ENCODE measurements at places on chromosomes 2 and 18.

GRCh38 chr2:69344305-69344704 lies 42.7 kb downstream of the GFPT1 start:
- no peak for DNase-seq

GRCh38 chr2:118980022-118980421 lies 38.0 kb downstream of the MARCO start:
- no peak for DNase-seq

- no peak for DNase-seq
Observed at GRCh38 chr18:59150236-59150635, 10.6 kb downstream of the SEC11C start.

DNA sequence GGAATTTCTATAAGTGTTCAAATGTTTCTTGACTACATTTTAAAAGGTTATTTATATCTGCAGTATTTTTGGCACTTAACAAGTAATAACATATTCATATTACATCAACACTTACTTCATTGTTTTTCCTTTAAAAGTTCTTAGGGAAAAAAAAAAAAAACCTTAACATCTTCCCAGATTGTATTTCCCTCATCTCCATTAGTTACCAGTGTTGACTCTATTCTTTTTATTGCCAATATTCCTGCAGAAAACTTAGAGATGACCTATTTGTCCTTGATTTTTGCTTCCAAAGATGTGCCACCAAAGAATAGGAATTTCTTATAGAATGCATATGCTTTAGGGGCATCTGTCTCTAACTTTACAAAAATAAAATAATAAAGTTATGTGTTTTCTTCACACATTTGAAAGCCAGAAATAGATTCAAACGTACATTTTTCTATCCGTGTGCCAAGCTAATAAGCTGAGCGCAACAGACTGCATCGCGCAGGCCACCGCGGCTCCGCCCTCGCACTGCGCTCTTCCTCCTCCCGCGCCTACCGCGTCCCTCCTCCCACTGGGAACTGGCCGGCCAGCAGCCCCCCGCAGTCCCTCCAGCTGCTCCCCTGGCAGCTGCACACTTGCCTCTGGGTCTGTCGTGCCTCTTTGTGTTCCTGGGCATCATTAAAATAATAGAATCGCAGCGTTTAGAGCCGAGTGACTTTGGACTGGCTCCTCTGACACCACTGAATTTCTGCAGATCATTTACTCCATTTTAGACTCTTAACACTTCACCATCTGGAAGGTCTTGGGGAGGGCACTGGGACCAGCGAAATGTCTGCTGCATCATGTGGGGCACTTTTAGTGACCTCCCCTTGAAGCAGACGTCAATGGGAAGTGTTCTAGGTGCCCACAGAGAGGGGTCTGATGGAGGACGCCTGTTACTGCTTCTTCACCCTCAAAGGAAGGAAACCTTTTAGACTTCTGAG lies 21.2 kb upstream of the NAB1 start:
- peak; percentile 42 for DNase-seq

GRCh38 chr2:133919285-133919684 lies 334.6 kb upstream of the MGAT5 start:
- no peak for DNase-seq

- DNase-seq, result no peak
Observed at GRCh38 chr2:30236591-30237238, 5.4 kb downstream of the LBH start.

DNA sequence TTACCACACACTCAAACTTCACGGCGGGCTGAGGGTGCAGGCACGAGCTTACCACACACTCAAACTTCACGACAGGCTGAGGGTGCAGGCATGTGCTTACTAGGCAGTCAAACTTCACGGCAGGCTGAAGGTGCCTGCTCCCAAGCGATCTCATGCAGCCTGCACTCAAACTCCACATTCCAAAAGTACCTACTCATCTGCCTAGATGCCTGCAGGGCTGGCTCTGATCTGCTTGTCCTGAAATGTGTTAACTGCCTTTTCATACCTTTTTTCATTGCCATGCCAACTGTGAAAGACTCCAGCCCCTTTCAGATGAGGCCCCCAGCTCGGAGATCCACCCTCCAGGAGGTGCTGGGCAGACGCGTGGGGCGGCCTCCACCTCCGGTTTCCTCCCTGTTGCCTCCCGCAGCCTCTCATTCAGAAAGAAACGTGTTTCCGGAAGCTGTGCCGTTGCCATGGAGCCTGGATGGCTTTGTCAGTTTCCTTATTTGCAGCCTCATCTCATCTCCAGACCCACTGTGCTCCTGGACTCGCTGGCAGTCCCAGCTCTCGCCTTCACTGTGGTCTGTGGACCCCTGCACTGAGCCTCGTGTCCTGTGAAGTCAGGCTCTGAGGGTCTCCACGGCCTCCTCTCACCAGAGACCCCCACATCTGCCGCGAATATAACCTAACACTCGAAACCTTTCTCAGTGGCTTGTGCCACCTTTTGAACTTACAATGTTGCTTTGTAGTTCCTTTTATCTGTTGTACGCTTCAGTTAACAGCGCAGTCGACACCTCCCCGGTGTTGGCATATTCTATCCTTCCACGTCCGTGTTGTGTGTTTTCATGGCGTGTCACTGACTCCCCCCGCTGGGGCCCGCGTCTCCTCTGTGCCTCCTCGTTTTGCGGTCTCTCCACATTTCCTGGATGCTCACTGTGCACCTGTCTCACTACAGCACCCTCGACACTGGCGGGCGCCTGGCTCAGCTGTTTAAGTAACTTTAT lies 106.1 kb upstream of the ALKAL2 start:
- peak; percentile 16 for DNase-seq

DNA sequence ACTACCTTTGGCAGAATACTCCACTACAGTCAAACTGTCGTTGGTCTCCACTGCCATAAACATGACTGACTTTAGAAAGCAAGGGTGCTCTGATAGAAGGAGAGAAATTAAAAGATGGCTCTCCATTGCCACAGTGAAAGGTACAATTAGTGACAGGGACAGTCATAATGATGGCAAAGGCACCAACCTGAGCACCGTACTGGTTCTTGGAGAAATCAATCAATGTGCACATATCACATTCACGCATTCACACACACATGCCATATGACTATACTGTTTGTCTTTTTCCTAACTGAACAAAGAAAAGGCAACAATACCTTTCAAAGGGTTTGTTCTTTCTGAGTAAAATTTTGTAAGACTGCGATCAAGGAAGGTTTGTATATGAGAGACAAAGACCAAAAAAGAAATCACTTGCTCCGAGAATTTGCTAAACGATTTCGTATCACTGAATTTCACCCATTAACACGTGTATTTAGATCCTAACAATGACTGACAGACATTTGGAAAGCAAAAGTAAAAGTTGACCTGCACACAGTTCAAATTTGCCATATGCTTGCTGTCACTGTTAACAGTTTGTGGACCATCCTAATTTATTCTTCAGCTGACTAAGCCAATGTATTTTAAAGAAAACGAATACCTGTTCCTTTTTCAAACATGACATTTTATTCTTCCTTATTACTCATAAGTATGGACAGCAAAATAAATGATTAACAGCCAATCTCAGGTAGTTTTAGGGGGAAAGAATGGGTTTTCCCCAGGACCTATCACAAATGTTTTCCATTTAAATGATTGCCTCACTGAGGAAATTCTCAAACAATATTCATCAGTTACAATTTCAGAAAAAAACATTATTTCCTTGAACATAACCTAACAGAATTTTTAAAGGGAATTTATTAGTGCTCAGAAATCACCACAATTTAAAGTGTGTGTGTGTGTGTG lies 644.4 kb downstream of the ZEB2 start:
- DNase-seq, result no peak

DNA sequence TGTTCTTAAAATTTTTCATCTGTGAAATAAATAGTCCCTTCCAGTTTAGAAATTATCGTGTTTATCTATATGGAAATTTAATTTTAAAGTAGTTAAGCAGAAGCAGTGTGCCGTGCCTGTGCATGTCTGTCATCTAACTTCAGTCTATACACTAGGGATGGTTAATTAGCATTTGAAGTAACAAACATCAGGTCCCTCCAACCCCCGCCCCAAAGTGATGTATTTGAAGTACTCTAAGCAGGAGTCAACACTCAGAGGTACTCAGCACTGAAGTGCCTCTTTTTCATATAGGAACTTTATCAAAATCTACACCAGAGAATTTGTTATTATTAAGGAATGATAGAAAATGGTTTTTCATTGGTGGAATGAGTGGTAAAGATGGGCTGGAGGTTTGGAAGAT lies 33.0 kb downstream of the LANCL1 start:
- no peak for DNase-seq

- no peak for DNase-seq
Observed at GRCh38 chr2:129730979-129731378, 248.5 kb upstream of the RAB6C start.

DNA sequence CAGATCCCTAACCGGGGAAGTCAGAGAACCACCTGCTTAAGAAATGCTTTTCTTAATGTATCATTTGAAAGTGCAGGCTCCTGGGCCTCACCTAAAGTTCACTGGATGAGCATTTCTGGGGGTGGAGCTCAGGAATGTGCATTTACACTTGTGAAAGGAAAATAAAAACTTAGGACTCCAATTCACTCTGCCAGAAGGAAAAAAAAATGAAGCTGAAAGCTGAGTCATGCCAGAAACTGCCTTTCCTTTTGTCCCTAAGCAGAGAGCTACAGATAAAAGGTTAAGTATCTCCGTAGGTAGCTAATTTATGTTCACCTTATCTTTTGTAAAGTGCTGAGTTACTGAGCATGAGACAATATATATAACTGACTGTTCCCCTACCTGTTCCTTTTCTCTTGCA lies 229.5 kb upstream of the MEX3C start:
- DNase-seq, result no peak

GRCh38 chr18:35703043-35703688 lies 121.6 kb downstream of the GALNT1 start:
- DNase-seq, result no peak

DNA sequence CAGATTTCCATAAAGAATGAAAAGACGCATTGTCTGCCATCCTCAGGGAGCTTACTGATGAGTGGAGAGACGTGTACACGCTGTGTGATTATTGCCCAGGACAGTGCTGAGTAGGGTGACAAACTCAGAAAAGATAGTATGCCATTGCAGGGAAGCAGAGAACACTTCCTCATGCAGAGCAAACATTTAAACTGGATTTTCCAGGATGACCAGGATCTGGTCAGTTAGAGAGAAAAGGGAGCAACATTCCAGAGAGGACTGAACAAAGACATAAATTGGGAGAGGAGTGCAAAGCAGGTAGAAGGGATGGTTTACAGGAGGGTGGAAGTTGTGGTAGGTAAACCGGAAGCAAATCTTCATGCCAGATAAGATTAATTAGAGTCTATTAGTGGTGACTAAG lies 2.3 kb downstream of the SLC9A2 start:
- DNase-seq, result no peak

- no peak for DNase-seq
Observed at GRCh38 chr2:207473931-207474235, 55.9 kb upstream of the CREB1 start.

DNA sequence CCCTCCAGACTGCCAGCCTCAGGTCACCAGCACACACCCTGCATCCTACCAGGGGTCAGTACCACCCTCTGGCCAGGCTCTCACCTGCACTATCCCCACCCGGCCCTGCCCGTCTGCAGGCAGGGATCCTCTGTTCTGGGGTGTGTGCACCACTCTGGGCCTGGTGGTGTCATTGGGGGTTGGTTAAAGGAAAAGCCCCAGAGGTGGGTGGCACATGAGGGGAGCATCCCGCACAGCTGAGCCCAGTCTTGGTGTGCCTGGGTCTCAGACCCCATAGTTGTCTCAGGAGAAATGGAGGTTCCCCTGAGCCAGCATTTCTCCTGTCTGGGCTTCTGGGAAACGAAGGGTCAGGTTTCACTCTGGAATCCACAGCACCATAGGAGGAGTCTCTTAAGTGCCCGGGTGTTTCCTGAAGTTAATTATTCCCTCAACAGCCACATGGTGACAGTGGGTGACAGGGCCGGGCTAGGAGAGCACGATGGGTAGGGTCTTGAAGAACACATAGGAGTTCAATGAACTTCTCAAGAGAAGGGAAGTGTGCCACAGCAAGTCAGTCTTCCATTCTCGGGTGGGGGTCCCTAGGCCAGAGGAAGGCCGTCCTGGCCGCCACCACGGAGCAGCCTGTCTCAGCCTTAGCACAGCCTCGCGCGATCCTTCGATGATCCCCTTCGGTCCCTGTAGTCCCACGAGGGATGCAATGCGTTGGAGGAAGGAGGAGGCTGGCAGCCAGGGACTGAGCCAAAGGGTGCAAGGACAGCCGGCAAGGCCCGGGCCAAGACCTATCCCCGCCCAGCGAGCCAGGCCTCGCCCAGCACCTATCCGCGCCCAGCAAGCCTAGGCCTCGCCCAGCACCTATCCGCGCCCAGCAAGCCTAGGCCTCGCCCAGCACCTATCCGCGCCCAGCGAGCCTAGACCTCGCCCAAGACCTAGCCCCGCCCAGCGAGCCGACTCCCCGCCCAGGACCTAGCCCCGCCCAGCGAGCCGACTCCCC lies 1.1 kb upstream of the FARP2 start:
- DNase-seq, result peak; percentile 69

GRCh38 chr18:7940971-7941370 lies 373.9 kb downstream of the PTPRM start:
- no peak for DNase-seq

DNA sequence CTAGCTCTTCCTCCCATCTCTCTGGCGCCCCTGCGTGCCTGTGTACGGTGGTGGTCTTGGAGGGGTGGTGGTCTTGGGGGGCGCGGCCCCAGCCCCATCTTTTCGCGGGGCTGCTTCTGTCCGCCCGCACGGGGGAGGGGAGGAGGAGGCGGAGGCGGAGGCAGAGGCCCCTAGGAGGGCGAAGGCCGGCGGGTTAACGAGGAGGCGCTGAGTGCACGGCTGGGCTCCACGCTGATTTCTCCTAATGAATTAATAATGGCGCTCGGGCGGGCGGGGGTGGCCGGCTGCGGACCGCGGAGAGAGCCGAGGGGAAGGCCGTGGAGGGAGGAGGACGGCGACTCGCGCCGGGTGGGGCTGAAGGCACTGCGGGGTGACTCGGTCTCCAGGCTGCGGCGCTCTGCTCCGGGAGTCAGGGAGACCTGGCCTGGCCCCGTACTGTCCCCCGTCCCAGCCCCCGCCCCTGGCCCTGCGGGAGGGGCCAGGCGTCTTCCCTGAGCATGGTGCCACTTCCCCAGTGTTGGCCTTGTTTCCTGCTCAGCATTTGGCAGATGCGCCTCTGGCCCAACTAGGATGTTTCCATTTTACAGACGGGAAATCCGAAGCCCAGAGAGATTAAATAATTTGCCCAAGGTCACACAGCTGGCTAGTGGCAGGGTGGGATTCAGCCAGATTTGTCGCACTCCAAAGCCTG lies 6.0 kb downstream of the GAREM2 start:
- DNase-seq, result peak; percentile 58

GRCh38 chr18:11990539-11990938 lies 9.2 kb downstream of the IMPA2 start:
- no peak for DNase-seq

DNA sequence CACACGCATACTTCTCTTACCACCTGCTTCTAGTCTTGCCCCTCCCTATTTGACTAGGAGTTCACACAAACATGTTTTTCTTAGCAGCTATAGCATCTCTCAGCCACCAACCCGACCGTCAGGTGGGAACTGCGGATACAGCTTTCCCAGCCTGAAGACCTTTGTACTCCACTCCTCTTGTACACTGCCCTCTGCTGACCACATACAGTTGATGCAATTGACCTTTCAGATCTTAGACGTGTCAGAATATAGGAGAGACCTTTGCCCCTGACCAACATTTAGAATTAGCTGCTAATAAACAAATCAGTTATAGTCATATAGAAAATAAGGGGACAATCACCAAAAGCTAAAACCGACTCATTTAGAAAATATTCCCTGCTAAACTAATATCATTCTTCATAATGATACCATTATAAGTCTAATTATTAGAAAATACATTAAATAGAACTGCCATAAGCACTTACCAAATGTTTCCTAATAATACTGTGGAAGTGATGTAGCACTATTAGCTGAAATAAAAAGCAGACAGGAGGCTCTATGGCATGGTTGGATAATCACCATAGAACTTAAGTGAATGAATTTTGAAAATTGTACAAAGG lies 208.4 kb downstream of the RAD51AP2 start:
- DNase-seq, result peak; percentile 9

Measured in nucleus accumbens (tissue), 56 donors.